ENCODE measurements at places on chromosomes 13 and 19. TPM values are rescaled to one million over a fixed set of nuclear protein-coding genes. Genes with fewer than 3 reads are reported as not detected.

TEKTIP1 gene
- 9.2 TPM for total RNA-seq

- no peaks in the 10 kb centered on the region for H3K27me3 ChIP-seq
- no peak overlapping the region for H3K27ac ChIP-seq
- H3K4me3 ChIP-seq, result no peak overlapping the region
- DNase-seq, result no peak
- H3K36me3 ChIP-seq, result no peaks in the 10 kb centered on the region
These were observed 10.0 kb downstream of the NMRK2 start for GRCh38 chr19:3942790-3943409.

GRCh38 chr13:89214185-89214584, 1543.0 kb downstream of the SLITRK5 start:
- H3K27me3 ChIP-seq, result no peaks in the 10 kb centered on the region
- no peaks in the 10 kb centered on the region for H3K36me3 ChIP-seq

GRCh38 chr19:49567861-49568441, 12.4 kb downstream of the NOSIP start:
- DNase-seq, result no peak
- H3K27ac ChIP-seq, result no peak overlapping the region
- no peaks in the 10 kb centered on the region for H3K27me3 ChIP-seq
- peaks cover 4% of the 10 kb centered on the region for H3K4me1 ChIP-seq
- no peaks in the 10 kb centered on the region for H3K36me3 ChIP-seq

TIMM44 gene
- total RNA-seq, result 57.8 TPM

- H3K36me3 ChIP-seq, result no peaks in the 10 kb centered on the region
- no peaks in the 10 kb centered on the region for H3K27me3 ChIP-seq
- no peak overlapping the region for H3K27ac ChIP-seq
- peak; percentile 69 for DNase-seq
These were observed 427 bp downstream of the PLPPR3 start for GRCh38 chr19:821231-821824.

CABP5 gene
- total RNA-seq, result not detected

CADM4 gene
- 25.3 TPM for total RNA-seq

- H3K27me3 ChIP-seq, result no peaks in the 10 kb centered on the region
- no peak overlapping the region for H3K27ac ChIP-seq
- H3K4me1 ChIP-seq, result no peaks in the 10 kb centered on the region
- H3K4me3 ChIP-seq, result no peak overlapping the region
- H3K36me3 ChIP-seq, result no peaks in the 10 kb centered on the region
These were observed 41.9 kb downstream of the WASF3 start for GRCh38 chr13:26599403-26599802.

LYPD5 gene
- 4.2 TPM for total RNA-seq

DNA sequence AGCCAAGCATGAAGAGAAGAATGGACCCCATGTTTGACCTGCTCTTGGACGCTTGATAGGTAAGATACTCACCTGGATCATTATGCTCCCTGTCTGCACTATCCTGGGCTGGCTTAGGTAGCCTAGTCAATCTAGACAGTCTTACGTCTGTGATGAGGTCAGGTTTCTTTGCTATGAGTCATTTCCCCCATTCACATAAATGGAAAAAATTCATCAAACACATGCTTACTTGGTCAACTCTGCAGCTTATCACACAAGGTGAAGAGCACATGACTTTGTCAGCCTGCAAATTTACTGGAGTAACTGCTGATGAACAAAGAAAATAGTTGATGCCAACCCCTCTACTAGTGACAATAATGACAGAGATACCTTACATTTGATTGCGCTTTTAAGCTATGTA, 170.0 kb downstream of the NUFIP1 start:
- H3K27me3 ChIP-seq, result no peaks in the 10 kb centered on the region
- no peak overlapping the region for H3K27ac ChIP-seq
- H3K4me1 ChIP-seq, result no peaks in the 10 kb centered on the region
- no peak overlapping the region for H3K4me3 ChIP-seq

GRCh38 chr19:55433292-55433691, 9.8 kb downstream of the SHISA7 start:
- H3K27ac ChIP-seq, result no peak overlapping the region
- no peak for DNase-seq
- no peak overlapping the region for H3K4me3 ChIP-seq
- H3K27me3 ChIP-seq, result peaks cover 12% of the 10 kb centered on the region
- H3K36me3 ChIP-seq, result no peaks in the 10 kb centered on the region
- H3K4me1 ChIP-seq, result no peaks in the 10 kb centered on the region

- H3K27ac ChIP-seq, result no peak overlapping the region
- H3K27me3 ChIP-seq, result no peaks in the 10 kb centered on the region
- H3K4me1 ChIP-seq, result no peaks in the 10 kb centered on the region
- H3K36me3 ChIP-seq, result no peaks in the 10 kb centered on the region
These were observed 32.8 kb downstream of the IGFL2 start for GRCh38 chr19:46180701-46181387.

GRCh38 chr13:19153782-19154450, 27.7 kb downstream of the TUBA3C start:
- no peak for DNase-seq
- no peaks in the 10 kb centered on the region for H3K4me1 ChIP-seq
- no peaks in the 10 kb centered on the region for H3K36me3 ChIP-seq
- no peak overlapping the region for H3K27ac ChIP-seq

DNA sequence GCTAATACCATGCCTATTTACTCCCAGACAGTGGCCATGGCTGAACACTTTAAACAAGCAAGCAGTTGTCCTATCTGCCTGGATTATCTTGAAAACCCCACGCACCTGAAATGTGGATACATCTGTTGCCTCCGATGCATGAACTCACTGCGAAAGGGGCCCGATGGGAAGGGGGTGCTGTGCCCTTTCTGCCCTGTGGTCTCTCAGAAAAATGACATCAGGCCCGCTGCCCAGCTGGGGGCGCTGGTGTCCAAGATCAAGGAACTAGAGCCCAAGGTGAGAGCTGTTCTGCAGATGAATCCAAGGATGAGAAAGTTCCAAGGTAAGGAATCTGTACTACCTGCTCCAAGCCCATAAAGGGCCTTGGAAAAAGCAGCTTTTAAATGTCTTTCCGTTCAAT, 8.6 kb downstream of the RFPL4AL1 start:
- no peaks in the 10 kb centered on the region for H3K27me3 ChIP-seq
- no peak overlapping the region for H3K27ac ChIP-seq
- no peaks in the 10 kb centered on the region for H3K4me1 ChIP-seq
- no peak for DNase-seq
- no peak overlapping the region for H3K4me3 ChIP-seq

DNA sequence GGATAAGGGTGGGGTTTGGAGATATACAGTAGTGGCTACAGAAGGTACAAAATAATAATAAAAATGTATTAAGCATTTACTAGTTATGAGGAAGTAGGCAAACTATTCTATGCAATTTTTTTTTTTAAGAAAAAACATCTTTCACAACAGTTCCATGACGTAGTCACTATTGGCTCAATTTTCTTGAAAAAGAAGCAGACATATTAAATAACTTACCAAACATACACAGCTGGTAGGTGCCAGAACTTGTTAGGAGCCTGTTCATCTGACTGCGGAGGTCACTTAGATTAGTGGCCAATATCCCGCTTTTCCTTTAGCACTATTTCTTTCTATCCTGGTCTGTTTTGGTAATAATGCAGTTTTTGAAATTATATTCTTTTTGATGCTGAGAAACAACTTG, 593.5 kb downstream of the KCTD12 start:
- no peaks in the 10 kb centered on the region for H3K27me3 ChIP-seq
- no peak overlapping the region for H3K4me3 ChIP-seq
- H3K27ac ChIP-seq, result no peak overlapping the region
- no peaks in the 10 kb centered on the region for H3K4me1 ChIP-seq

DNA sequence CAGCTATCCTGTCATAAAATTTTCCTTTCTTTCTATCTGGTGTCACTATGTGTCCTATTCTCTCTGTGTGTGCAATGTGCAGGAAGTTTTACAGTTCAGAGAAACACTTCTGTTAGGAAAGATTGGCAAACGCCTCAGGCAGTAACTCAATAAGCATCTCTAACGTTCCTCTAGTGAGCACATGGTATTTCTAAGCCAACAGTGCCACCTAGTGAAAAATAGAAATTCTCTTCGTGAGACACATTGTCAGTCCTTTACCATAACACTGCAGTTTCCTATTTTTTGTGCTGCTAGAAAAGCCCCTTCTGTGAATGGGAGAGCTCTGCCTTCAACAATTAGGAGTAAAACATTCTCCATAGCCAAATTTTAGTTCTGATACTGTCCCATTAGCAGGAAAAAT, 50.7 kb downstream of the ZNF723 start:
- H3K27ac ChIP-seq, result no peak overlapping the region
- no peaks in the 10 kb centered on the region for H3K27me3 ChIP-seq
- no peaks in the 10 kb centered on the region for H3K4me1 ChIP-seq

CDX2 gene
- not detected for total RNA-seq

FXYD1 gene
- total RNA-seq, result 31.8 TPM

DNA sequence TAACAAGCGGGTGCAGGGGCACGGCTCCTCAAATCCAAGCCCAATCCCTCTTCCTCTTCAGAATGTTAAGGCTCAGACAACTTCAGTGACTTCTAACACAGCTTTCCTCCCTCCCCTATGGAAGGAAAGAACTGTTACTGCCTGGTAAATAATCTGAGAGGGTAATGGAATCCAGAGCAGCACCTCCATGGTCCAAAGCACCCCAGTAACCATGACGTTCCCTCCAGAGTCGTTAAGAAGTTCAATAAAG, 969 bp downstream of the AKT2 start:
- H3K4me1 ChIP-seq, result peaks cover 43% of the 10 kb centered on the region
- H3K4me3 ChIP-seq, result peak overlapping the region; percentile 87
- H3K27me3 ChIP-seq, result no peaks in the 10 kb centered on the region
- DNase-seq, result no peak
- H3K27ac ChIP-seq, result peak overlapping the region; percentile 95

GRCh38 chr13:82412749-82413148, 1469.5 kb downstream of the SLITRK1 start:
- H3K27me3 ChIP-seq, result no peaks in the 10 kb centered on the region
- no peaks in the 10 kb centered on the region for H3K4me1 ChIP-seq
- no peak overlapping the region for H3K27ac ChIP-seq
- no peaks in the 10 kb centered on the region for H3K36me3 ChIP-seq
- DNase-seq, result no peak

- no peaks in the 10 kb centered on the region for H3K27me3 ChIP-seq
- H3K4me3 ChIP-seq, result no peak overlapping the region
These were observed 20.0 kb downstream of the ENOX1 start for GRCh38 chr13:43766725-43767124.

DNA sequence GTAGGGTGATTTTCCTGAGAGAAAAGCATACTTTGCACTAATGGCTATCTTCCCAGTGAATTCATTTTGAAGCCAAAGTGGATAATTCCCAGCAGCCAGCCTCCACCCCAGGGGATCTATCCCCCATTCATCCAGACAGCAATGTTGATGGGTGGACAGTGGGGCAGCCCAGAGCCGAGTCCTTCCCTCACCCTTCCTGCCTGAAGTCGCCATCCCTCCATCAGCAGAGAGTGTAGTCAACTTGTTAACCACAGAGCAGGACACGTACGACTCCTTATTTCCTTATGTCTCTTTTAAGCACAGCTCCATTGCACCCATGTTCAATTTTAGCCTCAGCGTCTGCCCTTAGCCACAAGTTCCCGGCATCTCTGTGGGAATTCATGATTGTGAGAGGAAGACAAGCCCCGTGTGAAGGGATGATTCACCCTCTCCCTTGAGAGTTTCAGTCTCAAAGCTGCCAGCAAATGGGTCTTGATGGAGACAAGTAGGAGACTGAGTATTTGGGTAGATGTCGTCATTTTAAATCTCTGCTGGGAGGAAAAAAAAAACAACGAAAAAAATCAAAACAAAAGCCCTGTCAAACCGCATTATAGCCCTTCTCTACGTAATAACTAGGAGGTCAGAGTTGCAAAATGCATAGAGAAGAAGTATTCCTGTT, 58.3 kb upstream of the MEDAG start:
- H3K4me3 ChIP-seq, result no peak overlapping the region
- H3K4me1 ChIP-seq, result no peaks in the 10 kb centered on the region
- no peaks in the 10 kb centered on the region for H3K36me3 ChIP-seq
- no peak for DNase-seq

ARL11 gene
- 1.6 TPM for total RNA-seq

GRCh38 chr13:42876270-42876714, 94.9 kb downstream of the FAM216B start:
- H3K4me1 ChIP-seq, result peaks cover 7% of the 10 kb centered on the region
- H3K36me3 ChIP-seq, result no peaks in the 10 kb centered on the region
- H3K27ac ChIP-seq, result no peak overlapping the region
- H3K4me3 ChIP-seq, result no peak overlapping the region
- no peak for DNase-seq
- H3K27me3 ChIP-seq, result no peaks in the 10 kb centered on the region

FOXA3 gene
- total RNA-seq, result 3.7 TPM

DNA sequence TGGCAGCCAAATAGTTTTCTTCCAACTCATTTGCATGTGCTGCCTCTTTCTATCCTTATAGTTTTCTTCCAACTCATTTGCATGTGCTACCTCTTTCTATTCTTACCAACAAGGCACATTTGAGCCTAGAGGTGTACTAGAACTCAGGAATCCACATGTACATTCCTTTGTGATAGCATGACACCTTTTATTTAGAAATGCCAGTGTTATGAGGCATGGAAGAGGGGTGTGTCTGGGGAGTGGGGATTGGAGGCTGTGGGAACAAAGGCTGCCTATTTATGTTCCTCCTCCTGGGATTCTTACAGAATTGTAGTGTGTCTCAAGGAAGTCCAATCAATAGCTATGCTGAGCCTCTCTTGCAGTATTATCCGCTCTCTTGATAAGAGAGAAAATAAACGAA, 966.7 kb downstream of the PCDH17 start:
- no peaks in the 10 kb centered on the region for H3K36me3 ChIP-seq
- no peaks in the 10 kb centered on the region for H3K4me1 ChIP-seq
- H3K27ac ChIP-seq, result no peak overlapping the region

HIPK4 gene
- 0.09 TPM for total RNA-seq

U2AF1L4 gene
- total RNA-seq, result 27.4 TPM

IGFL4 gene
- total RNA-seq, result not detected

PIP5K1C gene
- total RNA-seq, result 35.6 TPM

DNA sequence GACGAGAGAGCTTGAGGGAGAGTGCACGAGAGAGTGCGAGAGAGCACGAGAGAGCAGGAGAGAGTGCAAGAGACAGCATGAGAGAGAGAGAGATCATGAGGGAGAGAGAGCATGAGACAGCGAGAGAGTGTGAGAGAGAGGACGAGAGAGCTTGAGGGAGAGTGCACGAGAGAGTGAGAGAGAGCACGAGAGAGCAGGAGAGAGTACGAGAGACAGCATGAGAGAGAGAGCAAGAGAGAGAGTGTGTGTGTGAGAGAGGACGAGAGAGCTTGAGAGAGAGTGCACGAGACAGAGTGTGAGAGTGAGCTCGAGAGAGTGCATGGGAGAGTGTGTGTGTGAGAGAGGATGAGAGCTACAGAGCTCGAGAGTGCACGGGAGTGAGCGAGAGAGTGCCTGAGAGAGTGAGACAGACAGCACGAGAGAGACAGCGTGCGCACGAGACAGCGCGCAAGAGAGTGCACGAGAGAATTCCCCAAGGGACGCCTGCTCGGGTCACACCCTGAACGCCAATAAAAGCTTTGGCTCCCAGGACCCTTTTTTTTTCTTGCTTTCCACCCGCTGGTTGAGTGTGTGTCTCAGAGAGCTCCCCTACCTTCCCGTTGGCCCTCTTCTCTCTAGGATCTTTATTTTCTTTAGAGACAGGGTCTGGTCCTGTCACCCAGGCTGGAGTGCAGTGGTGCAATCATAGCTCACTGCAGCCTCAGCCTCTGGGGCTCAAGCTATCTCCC, 3.7 kb downstream of the CD70 start:
- no peaks in the 10 kb centered on the region for H3K36me3 ChIP-seq
- H3K4me3 ChIP-seq, result no peak overlapping the region
- peaks cover 41% of the 10 kb centered on the region for H3K27me3 ChIP-seq
- H3K27ac ChIP-seq, result no peak overlapping the region

C19orf67 gene
- total RNA-seq, result not detected

- H3K36me3 ChIP-seq, result no peaks in the 10 kb centered on the region
- no peak for DNase-seq
- no peak overlapping the region for H3K27ac ChIP-seq
- no peaks in the 10 kb centered on the region for H3K4me1 ChIP-seq
- no peak overlapping the region for H3K4me3 ChIP-seq
These were observed 10.3 kb downstream of the MBD3L2B start for GRCh38 chr19:7010722-7011593.

All from kidney (tissue), 22 donors.